ENCODE measurements at places on chromosomes 16 and 17.

GRCh38 chr16:31404353-31405064 lies 11.4 kb downstream of the ITGAD start:
- DNase-seq = no peak

GRCh38 chr17:2214047-2214928 lies 89.3 kb downstream of the SMG6 start:
- no peak for DNase-seq

DNA sequence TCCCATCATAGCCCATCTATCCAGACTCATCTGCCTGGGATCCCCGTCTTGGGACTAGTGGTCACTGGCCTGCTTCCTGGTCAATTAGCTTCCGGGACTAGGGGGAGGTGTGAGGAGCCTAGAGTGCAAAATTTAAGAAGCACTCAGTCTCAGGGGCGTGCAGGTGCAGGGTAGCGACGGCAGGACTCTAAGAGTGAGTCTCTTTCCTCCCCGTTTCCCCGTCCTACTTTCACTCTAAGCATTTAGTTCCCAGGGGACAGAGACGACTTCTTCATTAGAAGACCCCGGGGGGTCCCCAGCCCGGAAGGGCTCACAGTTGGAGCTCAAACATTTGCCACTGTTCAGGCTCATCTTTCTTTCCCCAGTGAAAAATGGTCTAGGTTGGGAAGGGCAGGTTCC lies 677 bp upstream of the ZNHIT3 start:
- DNase-seq = no peak

- DNase-seq = no peak
These were observed 11.2 kb upstream of the COG7 start for GRCh38 chr16:23464196-23464595.

DNA sequence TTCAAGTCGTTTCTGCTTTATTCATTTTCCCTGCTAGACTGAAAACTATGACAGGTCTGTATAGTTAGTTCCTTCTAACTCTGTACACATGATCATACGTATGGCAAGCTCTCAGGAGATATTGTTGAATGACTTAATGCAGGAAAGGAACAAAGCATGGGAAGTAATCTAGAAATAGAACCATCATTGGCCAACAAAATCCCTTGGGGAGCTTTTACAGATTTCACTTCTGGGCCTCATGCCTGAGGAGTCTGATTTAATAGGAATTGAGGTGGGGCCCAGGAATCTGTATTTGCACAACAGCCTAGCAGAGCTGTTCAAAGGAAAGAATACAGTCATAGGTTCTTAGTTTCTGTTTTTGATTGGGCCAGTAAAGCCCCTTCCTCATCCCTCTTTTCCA lies 229.2 kb downstream of the MAP2K6 start:
- DNase-seq = no peak

GRCh38 chr16:70433458-70434103 lies 5.3 kb downstream of the ST3GAL2 start:
- no peak for DNase-seq

DNA sequence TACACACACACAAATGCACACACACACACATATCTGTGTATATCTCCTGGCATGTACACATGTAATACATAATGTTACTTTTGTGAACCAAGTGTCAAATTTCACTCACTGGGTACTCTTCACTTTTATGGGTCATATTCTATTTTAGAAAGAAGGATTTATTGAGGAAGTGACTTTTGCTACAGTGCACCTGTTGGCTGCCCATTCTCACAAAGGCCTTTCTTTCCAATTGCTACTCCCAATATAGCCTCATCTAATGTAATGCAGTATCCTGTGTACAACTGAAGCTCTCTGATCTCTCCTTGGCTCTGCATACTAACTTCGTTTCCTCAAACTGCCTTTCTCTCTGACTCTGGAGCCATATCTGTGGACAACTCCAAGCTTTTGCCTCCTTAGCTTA lies 107.5 kb downstream of the ABCA8 start:
- DNase-seq = no peak

DNA sequence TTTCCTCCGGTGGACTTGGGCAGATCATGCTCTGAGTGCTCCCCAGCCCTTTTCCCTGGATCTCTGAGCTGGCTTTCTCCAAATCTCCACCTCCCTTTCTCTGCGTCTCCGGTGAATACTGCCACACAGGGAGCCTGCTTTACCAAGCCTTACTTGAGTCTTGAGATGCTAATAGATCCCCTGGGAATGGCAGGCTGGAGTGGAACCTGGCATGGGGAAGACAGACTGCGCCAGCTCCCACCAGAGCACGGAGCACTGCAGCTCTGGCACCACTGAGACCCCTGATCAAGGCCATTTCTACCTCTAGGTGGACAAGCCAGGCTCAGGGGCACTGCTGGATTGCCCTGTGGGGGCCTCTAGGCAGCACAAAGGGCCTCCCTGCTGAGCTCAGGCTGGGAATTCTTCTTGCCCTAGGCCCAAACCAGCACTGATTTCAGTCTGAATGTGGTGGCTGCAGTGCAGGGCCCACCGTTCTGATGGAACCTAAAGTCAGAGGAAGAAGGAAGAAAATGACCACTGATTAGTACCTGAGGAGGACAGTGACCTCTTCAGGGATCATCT lies 74.3 kb upstream of the CRHR1 start:
- no peak for DNase-seq

- DNase-seq = no peak
These were observed 116.6 kb upstream of the TNRC6C start for GRCh38 chr17:77841742-77842527.

DNA sequence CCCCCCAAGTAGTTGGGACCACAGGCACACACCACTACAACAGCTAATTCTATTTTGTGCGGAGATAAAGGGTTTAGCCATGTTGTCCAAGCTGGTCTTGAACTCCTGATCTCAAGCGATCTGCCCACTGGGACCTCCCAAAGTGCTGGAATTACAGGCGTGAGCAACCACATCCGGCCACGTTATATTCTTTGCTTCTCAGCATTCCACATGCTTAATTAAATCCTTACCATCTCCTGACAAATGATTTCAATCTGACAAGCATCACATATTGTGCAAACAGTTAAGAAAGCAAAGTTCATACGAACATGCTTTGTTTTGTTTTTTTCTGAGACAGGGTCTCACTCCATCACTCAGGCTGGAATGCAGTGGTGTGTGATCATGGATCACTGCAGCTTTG lies 18.2 kb downstream of the HIGD1B start:
- no peak for DNase-seq
